Activated CD8-positive, alpha-beta memory T cell treated with anti-CD3 and anti-CD28 coated beads for 1 hour (primary cell): ENCODE measurements at places on chromosomes 11 and 22.

- no peak for DNase-seq
These were observed 4.8 kb upstream of the EMID1 start for GRCh38 chr22:29200901-29201300.

GRCh38 chr11:61752117-61752924, at the start of gene MYRF:
Gene MYRF, plus strand, starts transcription at chr11:61752636. Its CDS starts 109 bp downstream, at chr11:61752745.
- DNase-seq: peak; percentile 48

DNA sequence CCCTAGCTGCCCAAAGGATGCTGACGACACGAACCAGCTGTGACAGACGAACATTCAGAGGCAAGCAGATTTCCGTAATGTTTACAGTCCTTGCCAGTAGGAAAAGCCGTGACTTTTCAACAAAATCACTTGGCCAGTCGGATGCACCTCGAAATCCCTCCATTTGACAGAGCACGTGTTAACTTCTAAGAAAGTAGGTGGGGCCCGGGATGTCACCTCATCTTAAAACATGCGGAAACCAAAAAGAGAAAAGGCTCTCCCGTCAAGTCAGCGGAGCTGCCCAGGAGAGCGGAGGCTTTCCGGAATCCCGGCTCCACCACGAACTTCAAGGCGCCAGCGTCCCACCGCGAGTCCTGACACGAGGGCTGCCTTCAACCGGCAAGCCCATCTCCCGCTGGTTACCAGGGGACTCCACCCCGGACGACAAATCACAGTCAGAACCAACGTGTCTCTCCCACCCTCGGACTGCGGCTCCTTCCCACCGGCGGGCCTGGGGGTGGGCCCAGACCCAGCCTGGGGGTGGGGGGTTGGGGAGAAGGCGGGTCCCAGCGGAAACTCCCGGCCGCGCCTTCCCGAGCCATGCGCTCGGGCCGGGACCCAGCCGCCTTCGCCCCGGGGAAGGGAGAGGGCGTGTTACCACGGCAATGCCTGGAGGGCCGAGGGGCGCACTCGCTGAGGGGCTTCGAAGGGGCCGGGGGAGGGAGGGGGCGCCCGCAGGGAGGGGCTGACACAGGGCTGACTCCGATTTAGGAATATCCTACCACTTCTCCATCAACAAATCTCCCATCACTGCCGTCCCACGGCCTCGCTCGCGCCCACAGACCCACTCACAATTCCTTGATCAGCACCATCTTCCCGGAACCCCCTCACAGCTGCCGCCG, 475 bp downstream of the PITPNB start:
- DNase-seq: no peak

DNA sequence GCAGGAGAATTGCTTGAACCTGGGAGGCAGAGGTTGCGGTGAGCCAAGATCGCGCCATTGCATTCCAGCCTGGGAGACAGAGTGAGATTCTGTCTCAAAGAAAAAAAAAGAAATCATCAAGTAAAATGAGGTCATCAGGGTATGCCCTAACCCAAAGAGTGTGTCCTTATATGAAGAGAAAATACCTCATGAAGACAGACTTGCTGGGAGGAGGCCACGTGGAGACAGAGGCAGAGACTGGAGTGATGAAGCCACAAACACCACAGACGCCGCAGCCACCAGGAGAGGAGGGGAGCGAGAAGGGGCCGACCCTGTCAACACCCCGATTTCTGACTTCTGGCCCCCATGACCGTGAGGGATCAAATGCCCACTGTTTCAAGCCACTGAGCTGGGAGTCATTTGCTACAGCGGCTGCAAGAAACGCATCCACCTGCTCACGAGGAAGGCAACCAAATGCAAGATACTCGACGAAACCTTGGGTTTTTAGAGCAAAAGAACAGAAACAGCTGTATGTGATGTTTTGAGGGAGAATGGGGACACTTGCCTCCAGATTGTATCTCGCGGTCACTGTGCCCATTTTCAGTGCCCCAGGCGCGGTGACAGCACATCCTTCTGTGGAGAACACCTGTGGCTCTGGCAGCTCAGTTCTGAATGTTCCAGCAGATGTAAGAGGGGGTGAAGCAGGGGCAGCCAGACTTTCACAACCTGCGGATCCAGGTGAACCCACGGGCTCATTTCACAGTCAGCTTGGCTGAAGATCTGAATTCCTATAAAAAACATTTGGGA, 1317.2 kb downstream of the TBC1D22A start:
- DNase-seq: no peak

DNA sequence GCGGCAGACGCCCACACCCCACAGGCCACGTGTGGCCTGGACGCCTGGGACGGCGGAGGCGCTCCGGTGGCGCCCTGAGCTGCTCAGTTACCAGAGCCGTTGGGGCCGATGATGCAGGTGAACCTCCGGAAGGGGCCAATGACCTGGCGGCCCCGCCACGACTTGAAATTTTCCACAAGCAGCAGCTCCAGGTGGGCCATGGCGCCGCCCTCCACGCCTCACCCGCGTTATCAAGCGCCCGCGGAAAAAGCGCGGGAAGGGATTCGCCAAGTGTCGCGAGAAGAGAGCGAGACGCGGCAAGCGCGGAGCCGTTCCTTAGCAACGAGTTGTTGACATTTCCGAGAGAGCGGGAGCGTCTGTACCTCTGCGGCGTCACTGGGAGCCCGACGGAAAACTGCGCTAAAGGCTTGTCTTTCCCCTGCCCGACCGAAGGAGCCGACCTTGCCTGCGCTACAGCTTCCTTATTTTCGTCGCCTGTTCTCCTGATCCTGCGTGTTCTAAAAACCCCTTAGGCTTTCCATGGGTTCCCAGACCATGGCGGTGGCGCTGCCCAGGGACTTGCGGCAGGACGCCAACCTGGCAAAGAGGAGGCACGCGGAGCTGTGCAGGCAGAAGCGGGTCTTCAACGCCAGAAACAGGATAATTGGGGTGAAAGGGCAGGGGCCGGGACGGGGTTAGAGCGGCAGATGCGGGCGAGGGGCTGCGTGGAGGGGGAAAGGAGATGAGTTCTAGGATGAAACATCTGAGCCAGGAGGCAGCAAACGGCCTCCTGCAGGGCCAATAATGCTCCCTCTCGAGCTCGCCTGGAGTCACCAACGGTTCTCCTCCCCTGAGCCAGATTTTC, at the start of the genes RIBC2 and SMC1B:
Gene RIBC2, plus strand, starts transcription at position 326 of the 844 bp plus-strand sequence. Its CDS starts 194 bp downstream, at position 520.
Gene SMC1B, minus strand, starts transcription at position 232 of the 844 bp plus-strand sequence. Its CDS starts 32 bp downstream, at position 200.
- peak; percentile 69 for DNase-seq
